ENCODE measurements at places on chromosomes 1 and 21.

- DNase-seq, result no peak
These were observed 231.6 kb downstream of the KIF26B start for GRCh38 chr1:245386297-245386971.

GRCh38 chr1:209389258-209389657 is 194.3 kb upstream of the CAMK1G start:
- no peak for DNase-seq

DNA sequence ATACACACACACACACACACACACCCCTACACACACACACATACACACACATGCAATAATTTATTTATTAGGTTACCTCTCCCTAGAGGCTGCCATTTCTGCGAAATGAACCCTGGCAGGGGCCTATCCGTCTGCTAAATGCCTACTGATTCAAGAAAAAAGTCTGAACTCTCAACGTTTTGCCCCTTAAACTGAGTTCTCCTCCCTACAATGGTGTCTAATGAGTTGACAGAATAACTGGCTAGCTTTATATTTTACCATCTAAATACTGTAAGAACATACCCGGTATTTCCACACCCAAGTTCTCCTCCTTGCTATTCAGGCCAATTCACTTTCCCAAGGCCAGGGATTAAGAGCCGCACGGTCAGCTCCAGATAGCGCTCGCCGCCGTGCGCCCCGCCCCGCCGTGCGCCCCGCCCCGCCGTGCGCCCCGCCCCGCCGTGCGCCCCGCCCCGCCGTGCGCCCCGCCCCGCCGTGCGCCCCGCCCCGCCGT is 339 bp upstream of the RNPC3 start:
- DNase-seq, result peak; percentile 72

DNA sequence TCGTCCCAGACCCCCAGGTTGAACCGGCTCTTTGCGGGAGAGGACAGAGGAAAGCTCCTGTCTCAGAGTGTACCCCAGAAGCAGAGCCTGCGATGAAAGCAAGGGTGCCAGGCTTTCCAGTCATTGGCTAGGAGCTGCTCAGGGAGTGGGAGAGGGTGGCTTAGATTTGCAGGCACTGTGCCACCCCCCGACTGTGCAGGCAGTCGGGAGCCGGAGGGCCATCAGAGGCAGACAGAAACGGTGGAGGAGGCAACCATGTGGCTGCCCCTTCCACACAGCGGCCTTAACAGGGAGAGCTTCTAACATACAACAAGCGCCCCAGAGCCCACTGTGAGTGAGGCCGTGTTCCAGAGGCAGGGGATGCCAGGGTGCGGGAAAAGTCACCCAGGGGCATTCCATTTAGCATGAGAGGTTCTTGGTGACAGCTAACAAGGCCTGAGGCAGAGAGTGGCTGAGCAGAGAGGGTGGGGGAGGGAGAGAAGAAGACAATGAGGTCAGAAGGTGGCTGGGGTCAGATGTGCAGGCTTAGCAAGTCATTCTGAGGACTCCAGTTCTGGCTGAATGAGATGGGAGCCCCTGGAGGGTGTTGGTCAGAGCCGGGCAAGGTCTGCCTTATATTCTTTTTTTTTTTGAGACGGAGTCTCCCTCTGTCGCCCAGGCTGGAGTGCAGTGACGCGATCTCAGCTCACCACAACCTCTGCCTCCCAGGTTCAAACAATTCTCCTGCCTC is 9.5 kb upstream of the C1orf167 start:
- DNase-seq, result no peak

DNA sequence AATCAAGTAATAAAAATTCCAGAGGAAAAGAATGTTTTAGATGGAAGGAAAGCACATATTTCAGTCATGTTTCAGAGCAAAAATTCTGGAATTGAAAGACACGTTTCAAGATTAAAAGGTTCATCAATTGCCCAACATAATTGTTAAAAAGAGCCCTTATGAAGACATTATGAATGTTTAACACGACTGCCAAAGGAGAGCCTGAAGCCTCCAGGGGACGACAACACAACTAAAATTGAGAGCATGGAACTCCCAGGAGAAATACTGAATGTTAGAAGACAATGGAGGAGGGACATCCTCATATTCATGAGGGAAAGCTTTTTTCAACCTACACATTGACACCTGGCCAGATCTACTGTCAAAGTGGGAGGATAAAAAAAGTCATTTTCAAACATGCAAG is 16.0 kb downstream of the OR2T11 start:
- no peak for DNase-seq

DNA sequence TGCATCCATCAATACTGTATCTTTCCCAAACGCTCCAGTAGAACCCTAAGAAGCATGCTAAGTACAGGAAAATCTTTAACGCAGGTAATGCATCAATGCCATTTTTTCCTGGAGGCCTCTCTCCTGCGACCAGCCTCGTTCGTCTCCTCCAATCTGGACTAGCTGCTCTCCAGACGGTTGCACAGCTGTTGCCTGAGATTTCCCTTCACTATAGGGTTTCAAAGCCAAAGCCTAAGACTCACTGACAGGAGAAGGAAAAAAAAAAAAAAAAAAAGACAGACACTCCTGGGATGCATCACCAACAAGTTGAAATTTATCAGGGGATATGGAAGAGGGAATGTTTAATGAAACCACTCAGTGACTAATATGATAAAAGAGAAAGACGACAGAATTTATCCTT is 93.0 kb downstream of the APP start:
- DNase-seq, result no peak

Measured in hematopoietic multipotent progenitor cell treated with erythropoietin and hydrocortisone succinate and interleukin-3 and kit ligand, for 8 days (in vitro differentiated cells).